ENCODE measurements at places on chromosomes 1 and 21.

DNA sequence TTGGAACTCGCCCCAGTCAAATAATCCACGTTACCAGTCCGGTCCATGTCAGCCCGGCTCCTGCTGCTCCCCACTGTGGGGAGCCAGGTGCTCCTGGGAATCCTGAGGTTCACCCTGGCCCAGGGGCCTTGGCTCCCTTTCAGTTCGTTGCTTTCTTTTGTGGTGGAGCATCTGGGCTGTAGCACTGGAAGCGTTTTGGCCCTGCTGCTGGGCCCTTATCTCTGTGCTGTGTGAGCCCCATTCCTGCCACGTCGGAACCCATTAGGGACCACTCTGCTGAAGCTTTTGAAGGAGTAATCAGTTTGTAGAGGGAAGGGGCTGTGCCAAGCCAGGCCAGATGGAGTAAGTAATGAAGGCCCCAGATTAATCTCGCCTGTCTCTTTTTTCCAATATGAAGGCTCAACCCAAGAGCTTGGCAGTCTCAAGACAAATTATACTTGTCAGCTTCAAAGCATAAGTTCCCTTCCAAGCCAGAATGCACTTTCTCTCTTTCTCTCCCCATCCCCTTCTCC, 82.3 kb downstream of the PGM1 start:
- DNase-seq = no peak

DNA sequence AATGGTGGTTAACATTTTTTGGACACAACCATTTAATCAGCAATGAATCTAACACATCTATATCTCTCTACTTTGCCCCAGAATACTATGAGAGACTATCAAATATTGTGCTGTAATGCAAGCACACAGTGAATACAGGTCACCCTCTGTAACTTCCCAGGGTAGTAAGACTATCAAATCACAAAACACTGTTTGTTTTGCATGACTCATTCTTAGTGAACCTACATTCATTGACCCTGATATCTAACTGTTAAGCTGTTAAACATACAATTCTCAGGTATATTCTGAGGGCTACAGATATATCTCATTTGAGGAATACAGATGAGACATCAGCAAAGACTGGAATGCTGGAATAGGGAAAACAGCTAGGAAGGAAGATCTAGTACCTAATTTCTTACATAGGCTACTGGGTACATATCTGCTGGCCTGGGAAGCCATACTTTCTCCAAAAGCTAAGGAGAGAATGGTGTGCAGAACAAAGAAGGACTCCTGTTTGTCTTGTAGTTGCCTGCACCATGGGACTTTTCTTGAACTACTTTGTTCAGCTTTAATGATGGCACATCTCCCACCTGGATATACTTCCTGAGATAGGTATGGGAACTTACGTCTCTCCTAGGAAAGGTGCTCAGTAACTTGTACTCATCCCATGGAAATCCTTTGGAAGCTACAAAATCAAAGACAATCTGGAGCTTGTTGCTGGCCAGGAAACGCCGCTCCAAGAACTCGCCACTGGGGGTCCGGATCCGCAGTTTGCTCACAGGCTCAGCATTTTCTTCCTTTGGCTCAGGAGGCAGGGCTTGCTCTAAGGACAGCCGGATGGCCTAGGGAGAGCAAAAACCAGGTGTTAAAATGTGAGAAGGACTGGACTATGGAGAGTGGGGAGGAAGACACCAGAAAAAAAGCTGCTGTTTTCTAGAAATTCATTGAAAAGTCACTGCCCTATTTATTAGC, 51.9 kb upstream of the DMRTA2 start:
- no peak for DNase-seq

DNA sequence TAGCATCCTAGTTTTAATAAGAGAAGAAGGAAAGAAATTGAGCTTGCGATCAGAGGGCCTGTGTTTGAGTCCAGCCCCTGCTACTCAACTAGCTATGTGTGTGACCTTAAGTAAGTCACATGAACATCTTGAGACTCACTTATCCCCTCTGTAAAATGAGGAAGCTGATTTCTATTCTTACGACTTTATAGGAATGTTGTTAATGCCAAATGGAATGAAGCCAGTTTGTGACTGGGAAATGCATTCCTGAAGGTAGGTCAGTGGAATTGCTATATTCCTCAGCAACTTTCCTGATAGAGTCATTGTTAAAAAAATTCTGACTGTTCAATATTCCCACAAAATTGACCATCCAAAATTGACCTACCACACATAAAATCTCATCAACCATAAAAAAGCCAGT, 14.9 kb downstream of the FASLG start:
- no peak for DNase-seq

DNA sequence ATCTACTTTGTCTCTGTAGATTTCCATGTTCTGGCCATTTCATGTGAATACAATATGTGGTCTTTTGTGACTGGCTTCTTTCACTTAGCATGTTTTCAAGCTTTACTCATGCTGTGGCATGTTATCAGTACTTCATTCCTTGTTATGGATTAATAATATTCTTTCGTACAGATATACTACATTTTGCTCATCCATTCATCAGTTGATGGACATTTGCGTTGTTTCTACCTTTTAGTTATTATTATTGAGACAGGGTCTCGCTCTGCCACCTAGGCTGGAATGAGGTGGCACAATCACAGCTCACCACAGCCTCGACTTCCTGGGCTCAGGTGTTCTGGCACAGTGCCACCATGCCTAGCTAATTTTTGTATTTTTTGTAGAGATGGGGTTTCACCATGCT, 21.4 kb downstream of the SFPQ start:
- DNase-seq = no peak
